ENCODE measurements at places on chromosomes 5 and 9.
A peak's percentile ranks its signal among the peaks of the same experiment; 100 is the strongest.

GRCh38 chr5:93874080-93874479 is 132.7 kb upstream of the POU5F2 start:
- DNase-seq: peak; percentile 15

- no peak for DNase-seq
These were observed 10.3 kb downstream of the CNTFR start for GRCh38 chr9:34579104-34579807.

GRCh38 chr5:36230151-36230790 is 11.5 kb downstream of the NADK2 start:
- no peak for DNase-seq

- no peak for DNase-seq
These were observed 13.5 kb downstream of the CREBRF start for GRCh38 chr5:173069671-173070070.

GRCh38 chr5:158430166-158430797 is 571.3 kb upstream of the CLINT1 start:
- no peak for DNase-seq

- DNase-seq: no peak
These were observed 8.2 kb downstream of the TENT4A start for GRCh38 chr5:6721442-6721841.

DNA sequence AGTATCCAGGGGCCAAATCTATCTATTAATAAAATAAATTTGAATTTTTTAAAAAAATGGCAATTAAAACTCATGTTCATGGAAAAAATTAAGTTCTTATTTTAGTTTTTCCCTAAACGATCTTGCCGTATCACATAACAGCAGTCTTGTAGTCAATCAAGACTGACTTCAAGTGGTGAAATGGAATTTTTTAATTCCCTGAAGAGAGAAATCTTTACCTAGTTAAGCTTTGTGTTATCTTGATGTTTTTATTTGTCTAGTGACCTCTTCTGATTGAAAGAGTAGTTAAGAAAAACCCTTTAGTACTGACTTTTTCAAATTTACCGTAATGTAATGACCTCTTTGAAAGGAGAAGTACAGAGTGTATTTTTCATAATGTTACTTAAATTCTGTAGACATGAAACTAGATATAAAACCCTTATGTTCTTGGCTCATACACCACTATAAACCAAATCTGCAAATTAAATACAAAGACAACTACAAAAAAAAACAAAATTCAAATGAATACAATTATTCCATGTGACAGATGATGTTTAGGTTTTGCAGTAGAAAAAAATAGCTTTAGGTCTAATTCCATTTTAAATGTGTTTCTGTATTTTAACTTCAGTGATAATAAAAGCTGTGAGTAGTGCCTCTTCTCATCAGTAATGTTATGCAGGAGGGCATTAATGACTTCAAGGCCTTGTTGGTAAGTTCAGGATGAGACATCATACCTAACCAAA is 19.8 kb downstream of the TGFBR1 start:
- DNase-seq: no peak

GRCh38 chr5:177364159-177364962 is 6.6 kb downstream of the RGS14 start:
- DNase-seq: no peak

DNA sequence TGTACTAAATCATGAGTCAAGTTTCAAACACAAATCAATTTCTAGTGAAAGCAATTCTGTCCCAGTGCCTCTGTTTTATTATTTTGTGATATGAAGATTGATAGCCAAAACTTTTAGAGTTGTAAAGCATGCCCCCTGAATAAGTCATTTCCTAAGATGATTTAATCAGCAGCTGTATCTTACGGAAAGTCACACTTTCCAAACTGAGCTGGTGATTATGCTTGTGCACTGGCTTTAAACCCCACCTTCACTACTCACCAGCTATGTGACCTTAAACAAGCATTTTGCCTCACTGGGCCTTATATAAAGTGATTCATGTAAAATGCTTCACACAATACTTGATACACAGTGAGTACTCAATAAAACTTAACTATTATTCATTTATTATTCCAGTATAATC is 78.1 kb downstream of the EDIL3 start:
- no peak for DNase-seq

DNA sequence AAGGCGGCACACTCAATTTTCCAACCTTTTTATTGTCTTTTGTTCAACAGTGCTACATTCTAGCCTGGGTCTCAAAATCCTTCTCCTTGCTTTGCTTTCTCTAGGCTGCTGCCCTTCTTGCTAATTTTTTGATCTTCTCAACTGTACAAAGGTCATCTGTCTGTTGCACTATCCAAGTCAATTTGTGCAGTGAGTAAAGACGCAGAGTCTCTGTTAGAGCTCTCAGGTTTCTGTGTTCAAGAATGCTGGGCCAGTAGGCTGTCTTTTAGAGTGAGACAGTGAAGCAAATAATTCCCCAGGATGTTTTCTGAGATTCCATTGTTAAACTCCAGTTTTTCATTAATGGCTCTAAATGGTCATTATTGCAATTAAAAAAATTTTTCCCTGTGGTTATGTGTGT is 255.7 kb upstream of the ACTBL2 start:
- no peak for DNase-seq

GRCh38 chr5:142872795-142873194 is 102.6 kb downstream of the ARHGAP26 start:
- DNase-seq: no peak

GRCh38 chr5:74188351-74189105 is 452.0 kb downstream of the ENC1 start:
- DNase-seq: no peak

DNA sequence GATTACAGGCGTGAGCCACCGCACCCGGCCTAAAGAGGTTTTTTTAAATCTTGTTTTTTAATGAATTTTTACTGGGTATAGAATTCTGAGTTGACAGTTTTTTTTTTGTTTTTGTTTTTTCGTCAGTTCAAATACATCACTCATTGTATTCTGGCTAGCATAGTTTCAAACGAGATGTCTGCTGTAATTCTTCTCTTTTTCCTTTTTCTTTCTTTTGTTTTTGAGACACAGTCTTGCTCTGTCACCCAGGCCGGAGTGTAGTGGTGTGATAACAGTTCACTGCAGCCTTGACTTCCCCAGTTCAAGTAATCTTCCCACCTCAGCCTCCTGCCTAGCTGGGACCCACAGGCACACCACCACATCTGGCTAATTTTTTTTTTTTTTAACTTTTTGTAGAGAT is 2.2 kb upstream of the PRRT1B start:
- no peak for DNase-seq

GRCh38 chr5:64682608-64683007 is 7.7 kb upstream of the SHISAL2B start:
- no peak for DNase-seq

DNA sequence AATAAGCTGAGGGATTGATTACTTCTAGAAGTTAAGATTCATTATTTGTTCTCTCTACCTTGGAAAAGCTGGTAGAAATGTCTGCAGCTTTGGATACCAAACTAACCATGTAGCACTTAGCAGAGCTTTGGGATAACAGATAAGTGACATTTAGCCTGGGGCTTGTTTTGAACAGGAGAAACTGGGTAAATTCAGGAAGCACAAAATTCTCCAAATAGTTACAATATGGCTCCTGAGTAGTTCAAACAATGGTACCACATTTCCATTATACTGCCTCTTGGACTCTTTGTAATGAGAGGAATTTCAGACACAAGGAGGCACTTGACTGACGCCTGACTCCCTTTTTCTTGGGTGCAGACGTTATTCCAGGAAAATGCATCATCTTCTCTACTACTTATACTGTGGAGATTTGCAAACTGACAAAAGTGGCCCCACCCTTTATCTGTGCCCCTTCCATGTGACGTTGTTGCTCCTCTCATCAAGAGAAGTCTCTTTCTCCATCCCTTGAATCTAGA is 22.5 kb downstream of the PRUNE2 start:
- no peak for DNase-seq

DNA sequence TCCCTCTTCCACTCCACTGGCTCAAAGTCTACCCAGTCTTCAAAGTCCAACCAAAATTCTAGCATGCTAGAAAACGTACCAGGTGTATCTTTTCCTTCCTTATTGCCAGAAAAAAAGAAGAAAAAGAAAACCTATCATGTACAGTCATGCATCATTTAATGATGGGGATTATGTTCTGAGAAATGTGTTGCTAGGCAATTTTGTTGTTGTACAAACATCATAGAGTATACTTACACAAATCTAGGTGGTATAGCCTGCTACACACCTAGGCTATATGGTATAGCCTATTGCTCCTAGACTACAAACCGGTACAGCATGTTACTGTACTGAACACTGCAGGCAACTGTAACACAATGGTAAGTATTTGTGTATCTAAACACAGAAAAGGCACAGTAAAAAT is 104.8 kb downstream of the SREK1 start:
- DNase-seq: no peak

- DNase-seq: no peak
These were observed 38.4 kb upstream of the RNF130 start for GRCh38 chr5:180109920-180110319.

- no peak for DNase-seq
These were observed 556.7 kb upstream of the TLE4 start for GRCh38 chr9:79014929-79015699.

DNA sequence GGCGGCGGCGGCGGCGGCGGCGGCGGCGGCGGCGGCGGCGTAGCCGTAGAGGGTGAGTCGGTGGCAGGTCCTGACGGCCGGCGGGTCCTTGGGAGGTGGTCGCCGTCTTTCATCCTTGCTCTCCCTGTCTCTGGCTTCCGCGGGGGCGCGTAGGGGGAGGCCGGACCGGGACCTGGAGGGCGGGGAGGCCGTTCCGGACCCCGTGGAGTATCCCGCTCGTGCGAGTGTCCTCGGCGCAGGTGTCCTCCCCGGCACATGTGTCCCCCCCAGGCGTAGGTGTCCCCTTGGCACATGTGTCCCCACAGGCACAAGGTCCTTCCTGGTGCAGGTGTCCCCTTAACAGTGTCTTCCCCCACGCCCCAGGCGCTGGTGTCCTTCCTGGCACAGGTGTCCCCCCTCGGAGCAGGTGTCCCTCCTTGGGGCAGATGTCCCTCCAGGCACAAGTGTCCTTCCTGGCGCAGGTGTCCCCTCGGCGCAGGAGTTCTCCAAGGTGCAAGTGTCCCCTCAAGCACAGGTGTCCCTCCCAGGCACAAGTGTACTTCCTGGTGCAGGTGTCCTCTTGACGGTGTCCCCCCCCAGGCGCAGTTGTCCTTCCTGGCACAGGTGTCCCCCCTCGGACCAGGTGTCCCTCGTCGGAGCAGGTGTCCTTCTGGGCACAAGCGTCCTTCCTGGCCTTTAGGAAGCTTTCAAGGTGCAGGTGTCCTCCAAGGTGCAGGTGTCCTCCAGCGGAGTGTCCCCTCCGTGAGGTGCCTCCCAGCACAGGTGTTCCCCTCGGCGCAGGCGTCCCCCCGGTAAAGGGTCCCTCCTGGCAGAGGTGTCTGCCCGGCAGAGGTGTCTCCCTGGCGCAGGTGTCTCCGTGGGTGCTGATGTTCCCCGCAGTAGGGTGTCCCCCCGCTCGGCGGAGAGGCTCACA is 519 bp downstream of the EXOC3 start:
- DNase-seq: no peak

DNA sequence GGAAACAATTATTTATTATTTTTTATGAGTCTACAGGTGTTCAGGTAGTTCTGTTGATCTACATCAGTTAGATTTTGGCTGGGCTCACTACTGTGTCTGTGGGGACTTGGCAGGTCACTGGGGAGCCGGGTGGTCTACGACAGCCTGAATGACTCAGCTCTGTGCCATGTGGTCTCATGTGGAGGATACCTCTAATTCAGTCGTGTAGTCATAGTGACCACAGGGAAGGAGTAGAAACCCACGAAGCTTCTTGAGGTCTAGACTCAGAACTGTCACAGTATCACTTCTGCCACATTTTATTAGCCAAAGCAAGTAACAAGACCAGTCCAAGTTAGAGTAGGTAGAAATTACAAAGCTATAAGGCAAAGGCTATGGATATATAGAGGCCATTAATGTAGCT is 64.7 kb upstream of the GRAMD2B start:
- peak; percentile 39 for DNase-seq

GRCh38 chr9:121095057-121095456 is 20.3 kb downstream of the CNTRL start:
- no peak for DNase-seq

GRCh38 chr9:72955571-72955970 is 2.7 kb upstream of the ALDH1A1 start:
- no peak for DNase-seq

All from HFFc6 (cell line).